ENCODE measurements at places on chromosomes 6 and 20.

GRCh38 chr20:57718490-57719009, 8.7 kb upstream of the PMEPA1 start:
- DNase-seq, result peak; percentile 55

- no peak for DNase-seq
Observed at GRCh38 chr20:57288651-57289277, 22.3 kb upstream of the BMP7 start.

DNA sequence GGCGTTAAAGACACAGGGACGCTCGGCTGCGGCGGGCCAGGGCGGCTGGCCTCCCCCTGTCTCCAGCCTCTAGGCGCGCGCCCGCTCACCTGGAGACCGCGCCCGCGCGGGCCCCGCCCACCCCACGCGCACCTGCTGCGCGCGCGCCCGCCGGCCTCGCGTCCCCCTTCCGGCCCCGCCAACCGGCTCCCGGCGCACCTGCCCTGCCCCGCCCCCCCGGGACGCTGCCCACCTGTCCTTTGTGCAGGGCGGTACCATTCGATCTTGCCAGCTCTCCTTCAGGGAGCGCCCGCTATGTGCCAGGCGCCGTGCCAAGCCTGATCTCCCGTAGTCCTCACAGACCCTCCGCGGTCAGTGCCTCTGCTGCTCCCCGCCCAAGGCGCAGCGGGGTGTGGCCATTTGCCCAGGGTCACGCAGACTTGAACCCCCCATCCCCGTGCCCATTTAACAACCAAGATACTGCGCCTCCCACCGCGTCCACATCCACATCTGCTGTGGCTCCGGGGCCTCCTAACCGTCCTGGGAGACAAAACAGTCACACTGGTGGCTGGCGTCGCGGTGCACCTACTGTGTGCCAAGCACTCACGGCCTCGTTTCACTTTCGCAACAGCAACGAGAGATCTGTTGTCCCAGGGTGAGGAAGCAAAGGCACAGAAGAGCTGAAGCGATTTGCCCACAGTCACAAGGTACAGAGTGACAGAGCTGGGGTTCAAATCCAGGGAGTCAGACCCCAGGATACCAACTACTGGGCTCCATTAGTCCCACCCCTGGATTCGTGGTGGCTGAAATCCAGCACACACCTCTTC, 48.1 kb downstream of the NOL4L start:
- DNase-seq, result peak; percentile 89

- DNase-seq, result no peak
Observed at GRCh38 chr20:36644032-36644705, 1.8 kb downstream of the SLA2 start.

DNA sequence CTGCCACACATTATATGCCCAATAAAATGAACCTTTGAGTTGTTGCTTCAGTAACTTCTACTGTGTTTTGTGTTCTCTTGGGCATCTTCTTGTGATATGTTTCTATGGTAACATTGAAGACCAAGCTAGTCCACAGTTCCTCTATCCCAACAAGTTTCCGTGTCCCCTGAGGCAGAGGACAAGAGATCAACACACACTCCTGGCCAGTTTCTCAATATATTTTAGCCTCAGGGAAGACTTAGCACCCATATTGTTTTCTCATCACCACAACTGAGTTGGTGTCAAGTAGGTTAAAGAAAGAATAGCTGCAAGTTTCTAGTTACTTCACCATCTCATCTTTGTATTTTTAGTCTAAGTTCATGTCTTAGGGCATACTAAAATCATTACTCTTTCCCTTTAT, 277.5 kb downstream of the UST start:
- no peak for DNase-seq

- DNase-seq, result no peak
Observed at GRCh38 chr6:93677264-93677965, 258.1 kb upstream of the EPHA7 start.

DNA sequence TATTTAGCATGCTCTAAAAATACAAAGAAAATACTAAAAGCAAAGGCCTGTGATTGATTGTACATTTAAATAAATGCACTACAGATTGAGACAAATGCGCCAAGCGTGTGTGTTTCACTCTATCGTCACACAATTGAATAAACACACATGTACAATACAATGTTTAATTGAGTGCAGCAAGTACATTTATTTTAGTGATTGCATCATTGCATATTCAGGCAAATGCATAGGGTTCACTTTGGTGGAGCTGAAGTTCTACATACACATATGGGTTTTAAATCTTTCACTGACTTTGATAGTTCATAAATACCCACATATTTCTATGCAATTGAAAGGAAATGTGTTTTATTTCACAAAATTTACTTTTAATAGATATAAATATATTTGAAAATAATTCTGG, 750.6 kb upstream of the MMS22L start:
- DNase-seq, result no peak
